ENCODE measurements at places on chromosomes 7 and 10.
A peak's percentile ranks its signal among the peaks of the same experiment; 100 is the strongest.

DNA sequence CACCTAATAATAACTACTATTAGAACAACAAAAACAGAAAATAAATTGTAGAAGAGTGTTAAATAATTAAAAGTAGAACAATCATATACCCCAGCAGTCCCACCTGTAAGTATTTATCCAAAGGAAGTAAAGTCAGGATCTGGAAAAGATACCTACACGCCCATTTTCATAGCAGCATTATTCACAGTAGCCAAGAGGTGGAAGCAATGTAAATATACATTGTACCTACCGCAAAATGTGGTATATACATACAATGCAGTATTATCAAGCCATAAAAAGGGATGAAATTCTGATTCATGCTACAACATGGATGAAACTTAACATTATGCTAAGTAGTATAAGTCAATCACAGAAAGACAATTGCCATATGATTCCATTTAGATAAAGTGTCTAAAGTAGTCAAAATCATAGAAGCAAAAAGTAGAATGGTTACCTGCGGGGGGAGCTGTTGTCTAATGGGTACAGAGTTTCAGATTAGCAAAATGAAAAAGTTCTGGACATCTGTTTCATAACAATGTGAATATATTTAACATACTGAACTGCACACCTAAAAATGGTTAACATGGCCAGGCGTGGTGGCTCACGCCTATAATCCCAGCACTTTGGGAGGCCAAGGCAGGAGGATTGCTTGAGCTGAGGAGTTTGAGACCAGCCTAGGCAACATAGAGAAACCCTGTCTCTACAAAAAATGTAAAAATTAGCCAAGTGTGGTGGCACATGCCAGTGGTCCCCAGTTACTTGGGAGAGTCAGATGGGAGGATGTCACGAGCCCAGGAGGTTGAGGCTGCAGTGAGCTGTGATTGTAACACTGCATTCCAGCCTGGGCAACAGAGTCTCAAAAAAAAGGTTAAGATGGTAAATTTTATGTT, 6.0 kb upstream of the TMED4 start:
- H3K4me3 ChIP-seq = no peak overlapping the region
- no peak overlapping the region for H3K27ac ChIP-seq
- H3K36me3 ChIP-seq = no peaks in the 10 kb centered on the region
- peak; percentile 71 for DNase-seq
- H3K4me1 ChIP-seq = no peaks in the 10 kb centered on the region

GRCh38 chr7:127933146-127933545, 98.1 kb downstream of the LRRC4 start:
- peaks cover 5% of the 10 kb centered on the region for H3K4me1 ChIP-seq
- H3K27ac ChIP-seq = no peak overlapping the region
- no peak for DNase-seq

- H3K27ac ChIP-seq = no peak overlapping the region
- no peaks in the 10 kb centered on the region for H3K36me3 ChIP-seq
- H3K27me3 ChIP-seq = peaks cover 10% of the 10 kb centered on the region
- H3K4me3 ChIP-seq = no peak overlapping the region
- H3K4me1 ChIP-seq = peaks cover 3% of the 10 kb centered on the region
These were observed 107.1 kb downstream of the RAB18 start for GRCh38 chr10:27611236-27611635.

- H3K4me3 ChIP-seq = no peak overlapping the region
- no peaks in the 10 kb centered on the region for H3K4me1 ChIP-seq
- H3K27ac ChIP-seq = no peak overlapping the region
- H3K36me3 ChIP-seq = no peaks in the 10 kb centered on the region
- DNase-seq = no peak
These were observed 242.6 kb downstream of the TWIST1 start for GRCh38 chr7:18874880-18875279.

GRCh38 chr7:85039196-85039923, 147.5 kb downstream of the SEMA3D start:
- H3K27ac ChIP-seq = no peak overlapping the region
- H3K27me3 ChIP-seq = no peaks in the 10 kb centered on the region
- no peaks in the 10 kb centered on the region for H3K36me3 ChIP-seq
- DNase-seq = no peak
- H3K4me1 ChIP-seq = no peaks in the 10 kb centered on the region

DNA sequence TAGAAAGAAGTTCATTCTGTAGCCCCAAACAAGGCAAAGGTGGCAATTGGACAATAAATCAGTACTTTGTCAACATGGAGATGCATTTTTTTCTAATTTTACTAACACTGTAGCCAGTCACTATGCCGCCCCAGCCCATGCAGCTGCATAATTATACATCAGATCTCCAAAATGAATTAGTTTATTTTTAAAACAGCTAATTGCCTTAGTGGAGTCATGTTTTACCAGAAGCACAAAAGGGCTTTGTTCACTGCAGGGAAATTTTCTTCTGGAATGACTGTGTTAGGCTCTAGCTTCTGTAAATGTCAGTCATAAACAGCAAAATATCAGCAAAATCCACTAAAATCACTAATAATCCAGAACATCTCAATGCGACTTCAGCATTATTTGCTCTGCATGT, 20.1 kb upstream of the HDAC9 start:
- no peaks in the 10 kb centered on the region for H3K36me3 ChIP-seq
- no peak overlapping the region for H3K27ac ChIP-seq
- no peaks in the 10 kb centered on the region for H3K27me3 ChIP-seq

GRCh38 chr7:4307316-4308204, 374.5 kb upstream of the FOXK1 start:
- no peak overlapping the region for H3K4me3 ChIP-seq
- H3K36me3 ChIP-seq = no peaks in the 10 kb centered on the region
- no peak overlapping the region for H3K27ac ChIP-seq
- peaks cover 8% of the 10 kb centered on the region for H3K27me3 ChIP-seq

GRCh38 chr10:19832699-19833098, 16.5 kb downstream of the PLXDC2 start:
- H3K4me1 ChIP-seq = peaks cover 3% of the 10 kb centered on the region
- no peaks in the 10 kb centered on the region for H3K27me3 ChIP-seq
- DNase-seq = no peak
- no peak overlapping the region for H3K4me3 ChIP-seq

DNA sequence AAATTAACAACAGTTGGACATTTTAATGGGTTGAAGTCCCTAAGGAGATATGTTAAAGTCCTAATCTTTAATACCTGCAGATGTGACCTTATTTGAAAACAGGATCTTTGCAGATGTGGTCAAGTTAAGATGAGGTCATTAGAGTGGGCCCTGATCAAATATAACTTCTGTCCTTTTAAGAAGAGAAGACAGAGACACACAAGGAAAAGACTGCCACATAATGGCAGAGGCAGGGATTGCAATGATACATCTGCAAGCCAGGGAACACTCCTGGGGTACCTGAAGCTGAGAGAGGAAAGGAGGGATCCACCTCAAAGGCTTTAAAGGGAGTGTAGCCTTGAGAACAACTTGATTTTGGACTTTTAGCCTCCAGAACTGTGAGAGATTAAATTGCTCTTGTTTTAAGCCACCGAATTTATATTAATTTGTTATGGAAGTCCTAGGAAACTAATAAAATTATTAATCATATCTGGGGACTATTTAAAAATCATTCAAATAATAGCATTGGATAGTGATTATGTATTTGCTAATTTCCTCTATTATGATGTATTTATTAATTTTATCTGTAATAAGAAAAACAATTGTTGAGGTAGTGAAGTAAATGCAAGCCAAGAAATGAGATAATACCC, 700.0 kb upstream of the PCDH15 start:
- no peak overlapping the region for H3K27ac ChIP-seq
- DNase-seq = peak; percentile 50
- H3K36me3 ChIP-seq = no peaks in the 10 kb centered on the region
- H3K4me3 ChIP-seq = no peak overlapping the region
- H3K27me3 ChIP-seq = no peaks in the 10 kb centered on the region

- no peak overlapping the region for H3K4me3 ChIP-seq
- peaks cover 1% of the 10 kb centered on the region for H3K4me1 ChIP-seq
- no peak for DNase-seq
- H3K36me3 ChIP-seq = no peaks in the 10 kb centered on the region
- H3K27me3 ChIP-seq = no peaks in the 10 kb centered on the region
These were observed 95.2 kb upstream of the DNAAF5 start for GRCh38 chr7:631291-631711.

DNA sequence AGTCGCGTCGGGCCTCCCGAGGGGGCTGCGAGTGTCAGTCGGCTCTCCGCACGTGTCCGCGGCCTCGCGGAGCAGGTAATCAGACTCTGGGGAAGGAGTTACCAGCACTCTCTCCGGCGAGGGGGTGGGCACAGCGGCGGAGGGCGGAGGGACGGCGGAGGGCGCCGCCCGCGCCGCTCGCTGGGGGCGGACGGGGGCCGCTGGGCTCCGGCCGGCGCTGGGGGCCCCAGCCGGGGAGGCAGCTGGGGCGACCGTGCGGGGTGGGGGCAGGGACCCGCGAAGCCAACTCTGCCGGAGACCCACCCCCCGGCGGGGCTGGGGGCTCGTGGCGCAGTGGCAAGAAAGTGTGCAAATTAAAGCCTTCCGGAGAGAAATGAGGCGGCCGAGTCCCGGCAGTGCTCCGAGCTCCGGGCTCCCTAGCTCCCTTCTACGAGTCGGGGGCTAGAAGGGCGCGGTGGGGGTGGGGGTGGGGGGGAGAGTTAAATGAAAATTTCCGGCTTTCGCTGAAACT, at the start of gene CDK6:
Gene CDK6, minus strand, starts transcription at position 85 of the 511 bp plus-strand sequence. CDS start 3,250 bp downstream, outside the sequence.
- DNase-seq = peak; percentile 67
- no peaks in the 10 kb centered on the region for H3K27me3 ChIP-seq
- H3K4me3 ChIP-seq = peak within 1 kb of the TSS; percentile 95
- H3K36me3 ChIP-seq = no peaks in the 10 kb centered on the region

GRCh38 chr7:33448035-33448434, 318.7 kb downstream of the BBS9 start:
- no peak overlapping the region for H3K4me3 ChIP-seq
- no peaks in the 10 kb centered on the region for H3K27me3 ChIP-seq
- no peak overlapping the region for H3K27ac ChIP-seq
- H3K36me3 ChIP-seq = no peaks in the 10 kb centered on the region
- H3K4me1 ChIP-seq = no peaks in the 10 kb centered on the region

GRCh38 chr7:30254717-30255063, 29.7 kb upstream of the ZNRF2 start:
- no peak for DNase-seq
- no peak overlapping the region for H3K4me3 ChIP-seq

- peak overlapping the region; percentile 79 for H3K4me3 ChIP-seq
- H3K27me3 ChIP-seq = peaks cover 46% of the 10 kb centered on the region
- no peak overlapping the region for H3K27ac ChIP-seq
- H3K4me1 ChIP-seq = peaks cover 29% of the 10 kb centered on the region
- H3K36me3 ChIP-seq = no peaks in the 10 kb centered on the region
- peak; percentile 26 for DNase-seq
These were observed 499 bp downstream of the GAL3ST4 start for GRCh38 chr7:100167912-100168323.

- DNase-seq = no peak
- H3K27me3 ChIP-seq = no peaks in the 10 kb centered on the region
- peaks cover 2% of the 10 kb centered on the region for H3K4me1 ChIP-seq
- no peaks in the 10 kb centered on the region for H3K36me3 ChIP-seq
- no peak overlapping the region for H3K27ac ChIP-seq
These were observed 54.0 kb downstream of the ANK3 start for GRCh38 chr10:60335708-60336107.

DNA sequence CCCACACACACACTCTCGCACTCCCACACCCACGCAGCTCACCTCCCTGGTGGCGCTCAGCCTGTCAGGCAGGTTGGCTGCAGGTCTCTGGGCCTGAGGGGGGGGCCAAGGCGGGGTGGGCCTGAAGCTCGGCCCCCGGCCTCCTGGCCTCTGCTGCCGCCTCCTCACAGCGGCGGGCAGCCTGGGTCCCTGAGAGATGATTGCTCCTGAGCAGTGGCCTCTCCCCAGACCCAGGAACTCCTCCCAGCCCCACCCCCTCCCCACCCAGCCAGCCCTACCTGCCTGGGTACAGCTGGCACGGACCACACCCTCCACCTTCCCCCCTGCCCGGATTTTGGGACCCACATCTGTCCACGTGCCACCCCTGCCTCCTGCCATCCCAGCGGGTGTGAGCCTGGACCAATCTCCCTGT, 4.6 kb upstream of the TMEM184A start:
- DNase-seq = no peak
- peaks cover 7% of the 10 kb centered on the region for H3K36me3 ChIP-seq
- peaks cover 32% of the 10 kb centered on the region for H3K4me1 ChIP-seq
- H3K4me3 ChIP-seq = no peak overlapping the region

GRCh38 chr10:32376771-32377170, 29.8 kb upstream of the EPC1 start:
- DNase-seq = peak; percentile 18
- no peaks in the 10 kb centered on the region for H3K27me3 ChIP-seq
- H3K4me1 ChIP-seq = peaks cover 2% of the 10 kb centered on the region
- no peak overlapping the region for H3K4me3 ChIP-seq
- no peaks in the 10 kb centered on the region for H3K36me3 ChIP-seq

DNA sequence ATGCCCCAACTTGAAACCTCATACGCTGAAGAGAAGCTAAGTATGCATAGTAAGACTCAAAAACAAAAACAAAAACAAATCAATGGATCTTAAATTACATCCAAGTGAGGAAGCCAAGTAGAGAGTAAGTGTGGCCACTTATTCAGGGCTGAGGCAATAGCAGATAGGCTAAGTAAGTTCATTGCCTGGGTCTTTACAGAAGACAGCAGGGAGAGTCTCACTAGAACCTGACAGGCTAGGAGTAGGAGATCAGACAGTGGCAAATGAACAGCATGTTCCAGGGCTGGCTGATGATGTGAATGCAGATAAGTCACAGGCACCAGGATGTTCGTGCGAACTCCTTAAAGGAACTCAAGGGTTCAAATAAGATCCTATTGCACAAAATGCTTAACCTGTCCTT, 568.6 kb downstream of the KCNMA1 start:
- peak; percentile 6 for DNase-seq
- no peak overlapping the region for H3K27ac ChIP-seq
- no peaks in the 10 kb centered on the region for H3K27me3 ChIP-seq
- H3K36me3 ChIP-seq = peaks cover 3% of the 10 kb centered on the region

DNA sequence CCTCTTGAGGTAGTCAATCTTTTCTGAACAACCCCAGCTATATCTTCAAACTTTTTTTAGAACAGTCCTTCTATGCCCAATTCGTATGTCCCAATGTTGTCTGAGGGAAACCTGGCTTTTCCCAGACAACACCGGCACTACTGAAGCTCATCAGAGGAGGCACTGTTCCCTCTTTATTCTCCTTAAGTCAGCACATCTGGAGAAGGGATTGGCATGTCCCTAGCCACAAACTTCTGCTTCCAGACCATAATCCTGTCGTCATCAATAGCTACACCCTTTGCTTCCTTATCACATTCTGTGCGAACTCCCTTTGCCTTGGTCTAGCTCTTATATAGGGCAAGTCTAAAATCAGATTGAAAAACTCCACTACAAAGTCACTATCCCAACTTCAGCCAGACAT, 22.9 kb downstream of the PON3 start:
- no peak for DNase-seq
- H3K4me1 ChIP-seq = no peaks in the 10 kb centered on the region
- no peak overlapping the region for H3K4me3 ChIP-seq

Data from mesenchymal stem cell (in vitro differentiated cells and primary cell).